Thymus (tissue), 14 donors: ENCODE measurements at places on chromosomes 2 and 18. TPM values are rescaled to one million over a fixed set of nuclear protein-coding genes. Genes with fewer than 3 reads are reported as not detected.

DNA sequence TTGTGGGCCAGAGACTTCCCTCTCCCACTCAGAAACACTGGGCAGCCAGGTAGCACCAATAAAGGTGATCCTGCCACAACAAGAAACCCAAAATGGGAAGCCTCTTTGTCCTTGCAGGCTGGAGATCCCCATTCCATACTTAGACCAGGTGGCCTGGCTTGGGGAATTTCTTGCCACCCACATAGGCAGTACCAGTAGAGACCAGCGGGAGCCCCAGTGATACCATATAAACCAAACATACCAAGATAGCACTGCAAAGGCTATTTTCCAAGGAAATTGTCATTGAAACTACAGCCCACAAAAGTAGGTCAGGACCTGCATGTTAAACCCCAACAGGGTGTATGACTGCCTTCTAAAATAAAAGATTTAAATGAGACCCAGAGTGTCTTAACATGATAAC is 171.6 kb downstream of the DIS3L2 start:
- peaks cover 9% of the 10 kb centered on the region for H3K36me3 ChIP-seq
- H3K27me3 ChIP-seq, result no peaks in the 10 kb centered on the region
- no peak for DNase-seq
- no peak overlapping the region for H3K27ac ChIP-seq
- H3K4me1 ChIP-seq, result peaks cover 22% of the 10 kb centered on the region
- H3K4me3 ChIP-seq, result no peak overlapping the region

DNA sequence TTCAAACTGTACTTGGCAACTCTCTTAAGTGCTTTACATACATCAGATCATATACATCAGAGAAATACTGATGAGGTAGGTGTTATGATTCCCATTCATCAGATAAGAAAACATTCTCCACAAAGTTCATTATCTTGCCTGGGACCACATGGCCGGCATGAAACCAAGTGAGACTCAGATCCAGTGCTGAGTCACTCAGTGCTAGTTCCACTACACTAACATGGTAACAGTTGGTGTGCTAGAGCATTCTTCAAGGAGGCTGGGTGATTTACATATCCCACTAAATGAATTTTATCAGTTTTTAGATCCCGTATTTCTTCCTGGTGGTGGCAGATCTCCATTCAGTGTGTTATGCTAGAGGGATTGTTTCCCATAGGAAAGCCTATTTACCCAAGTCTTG is 772.0 kb downstream of the CNTNAP5 start:
- no peaks in the 10 kb centered on the region for H3K4me1 ChIP-seq
- DNase-seq, result no peak
- no peak overlapping the region for H3K4me3 ChIP-seq

GRCh38 chr2:3483227-3483985 is 35.9 kb downstream of the ADI1 start:
- peaks cover 27% of the 10 kb centered on the region for H3K36me3 ChIP-seq
- peaks cover 5% of the 10 kb centered on the region for H3K4me1 ChIP-seq
- no peak for DNase-seq
- no peak overlapping the region for H3K27ac ChIP-seq
- H3K27me3 ChIP-seq, result no peaks in the 10 kb centered on the region
- no peak overlapping the region for H3K4me3 ChIP-seq

GRCh38 chr2:240254337-240255164 is 114.1 kb upstream of the OTOS start:
- H3K4me3 ChIP-seq, result no peak overlapping the region
- no peaks in the 10 kb centered on the region for H3K36me3 ChIP-seq
- H3K27me3 ChIP-seq, result no peaks in the 10 kb centered on the region
- no peak for DNase-seq
- peaks cover 10% of the 10 kb centered on the region for H3K4me1 ChIP-seq

DNA sequence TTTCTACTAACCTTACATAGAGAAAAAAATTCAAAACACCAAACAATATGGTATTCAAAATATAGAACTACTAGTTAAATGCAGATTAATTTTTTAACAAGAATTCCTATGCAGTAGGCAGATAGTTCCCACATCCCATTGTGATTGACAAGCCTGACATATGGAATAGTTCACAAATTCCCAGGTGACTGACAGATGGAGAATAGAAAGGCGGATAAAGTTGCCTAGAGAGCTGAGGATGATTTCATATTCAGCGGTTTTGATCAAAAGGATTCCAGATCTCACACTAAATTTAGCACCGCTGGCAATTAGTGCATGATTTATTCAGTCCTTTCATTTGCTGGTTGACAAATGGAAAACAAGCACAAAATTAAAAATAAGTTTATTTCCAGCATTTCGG is 733.7 kb upstream of the POU3F3 start:
- DNase-seq, result no peak
- no peak overlapping the region for H3K4me3 ChIP-seq
- no peak overlapping the region for H3K27ac ChIP-seq
- H3K4me1 ChIP-seq, result no peaks in the 10 kb centered on the region

- DNase-seq, result no peak
- H3K4me1 ChIP-seq, result peaks cover 4% of the 10 kb centered on the region
- H3K36me3 ChIP-seq, result no peaks in the 10 kb centered on the region
- H3K27ac ChIP-seq, result peak overlapping the region; percentile 25
- no peaks in the 10 kb centered on the region for H3K27me3 ChIP-seq
Observed at GRCh38 chr2:88090446-88091283, 23.0 kb downstream of the SMYD1 start.

- peaks cover 53% of the 10 kb centered on the region for H3K36me3 ChIP-seq
- H3K4me1 ChIP-seq, result peaks cover 4% of the 10 kb centered on the region
- no peak overlapping the region for H3K4me3 ChIP-seq
- no peak overlapping the region for H3K27ac ChIP-seq
- no peaks in the 10 kb centered on the region for H3K27me3 ChIP-seq
Observed at GRCh38 chr2:96252526-96252925, 13.3 kb downstream of the TMEM127 start.

DNA sequence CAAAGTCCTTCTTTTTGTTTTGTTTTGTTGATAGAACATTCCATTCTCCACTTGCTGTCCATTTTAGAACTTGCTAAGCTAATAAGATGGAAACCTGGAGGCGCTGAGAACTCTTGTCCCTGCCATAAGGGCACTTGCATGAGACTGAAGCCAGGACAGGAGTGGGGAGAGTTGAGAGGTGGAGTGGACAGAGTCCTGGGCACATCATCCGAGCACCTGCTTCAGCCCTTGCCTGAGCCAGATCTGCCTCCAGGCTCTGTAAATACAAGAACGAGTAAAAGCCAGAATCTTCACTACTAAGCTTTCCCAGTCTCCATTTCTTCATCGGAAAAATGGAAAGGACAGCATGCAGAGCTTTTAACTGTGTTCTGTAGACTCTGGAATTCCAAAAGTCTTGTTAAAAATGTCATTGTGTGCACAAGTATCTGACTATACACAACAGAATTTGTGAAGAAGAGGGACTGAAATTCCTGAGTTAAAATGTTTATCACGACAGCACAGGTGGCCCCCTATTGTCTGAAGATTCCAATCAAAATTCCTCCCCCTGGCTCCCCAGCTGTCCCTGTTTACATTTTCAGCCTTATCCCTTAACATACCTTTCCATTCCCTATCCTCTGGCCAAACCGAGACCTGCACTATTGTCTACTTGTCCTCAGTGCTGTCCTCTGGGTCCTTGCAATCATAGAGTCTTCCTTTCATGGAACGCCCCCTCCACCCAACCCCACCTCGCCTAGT is 498.2 kb upstream of the TNP1 start:
- H3K27ac ChIP-seq, result no peak overlapping the region
- H3K4me1 ChIP-seq, result peaks cover 2% of the 10 kb centered on the region

GRCh38 chr2:88967844-88968243 is 276.4 kb downstream of the RPIA start:
- no peaks in the 10 kb centered on the region for H3K4me1 ChIP-seq
- DNase-seq, result no peak
- no peaks in the 10 kb centered on the region for H3K27me3 ChIP-seq
- H3K36me3 ChIP-seq, result no peaks in the 10 kb centered on the region

GRCh38 chr2:152292991-152293390 is 42.0 kb upstream of the FMNL2 start:
- DNase-seq, result no peak
- H3K27ac ChIP-seq, result no peak overlapping the region
- no peak overlapping the region for H3K4me3 ChIP-seq
- no peaks in the 10 kb centered on the region for H3K27me3 ChIP-seq
- no peaks in the 10 kb centered on the region for H3K36me3 ChIP-seq
- H3K4me1 ChIP-seq, result no peaks in the 10 kb centered on the region

DNA sequence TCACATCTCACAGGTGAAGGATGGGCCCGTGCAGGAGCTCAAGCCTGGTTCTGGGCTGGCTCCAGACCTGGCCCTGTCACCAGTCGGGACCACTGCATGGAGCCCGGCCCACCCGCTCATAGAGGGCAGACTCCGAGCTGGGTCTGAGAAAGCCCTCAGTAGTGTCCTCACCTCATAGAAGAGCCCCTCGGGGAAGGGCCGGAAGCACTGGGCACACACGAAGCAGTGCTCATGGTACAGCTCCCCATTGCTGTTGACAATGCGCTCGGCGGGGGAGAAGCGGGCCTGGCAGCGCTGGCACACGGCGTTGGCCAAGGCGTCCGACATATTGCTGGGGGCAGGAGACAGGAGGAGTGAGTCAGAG is 11.3 kb downstream of the GPR17 start:
- no peak overlapping the region for H3K4me3 ChIP-seq
- no peaks in the 10 kb centered on the region for H3K36me3 ChIP-seq
- H3K4me1 ChIP-seq, result peaks cover 17% of the 10 kb centered on the region
- peaks cover 5% of the 10 kb centered on the region for H3K27me3 ChIP-seq
- no peak overlapping the region for H3K27ac ChIP-seq
- no peak for DNase-seq

The RSAD2 gene
- total RNA-seq, result 26.3 TPM

The TRPM8 gene
- total RNA-seq, result 0.19 TPM

The UPP2 gene
- not detected for total RNA-seq

The CCL20 gene
- total RNA-seq, result 2.8 TPM
